ENCODE measurements at places on chromosomes 7 and 10. TPM values are rescaled to one million over a fixed set of nuclear protein-coding genes. Genes with fewer than 3 reads are reported as not detected.

DNA sequence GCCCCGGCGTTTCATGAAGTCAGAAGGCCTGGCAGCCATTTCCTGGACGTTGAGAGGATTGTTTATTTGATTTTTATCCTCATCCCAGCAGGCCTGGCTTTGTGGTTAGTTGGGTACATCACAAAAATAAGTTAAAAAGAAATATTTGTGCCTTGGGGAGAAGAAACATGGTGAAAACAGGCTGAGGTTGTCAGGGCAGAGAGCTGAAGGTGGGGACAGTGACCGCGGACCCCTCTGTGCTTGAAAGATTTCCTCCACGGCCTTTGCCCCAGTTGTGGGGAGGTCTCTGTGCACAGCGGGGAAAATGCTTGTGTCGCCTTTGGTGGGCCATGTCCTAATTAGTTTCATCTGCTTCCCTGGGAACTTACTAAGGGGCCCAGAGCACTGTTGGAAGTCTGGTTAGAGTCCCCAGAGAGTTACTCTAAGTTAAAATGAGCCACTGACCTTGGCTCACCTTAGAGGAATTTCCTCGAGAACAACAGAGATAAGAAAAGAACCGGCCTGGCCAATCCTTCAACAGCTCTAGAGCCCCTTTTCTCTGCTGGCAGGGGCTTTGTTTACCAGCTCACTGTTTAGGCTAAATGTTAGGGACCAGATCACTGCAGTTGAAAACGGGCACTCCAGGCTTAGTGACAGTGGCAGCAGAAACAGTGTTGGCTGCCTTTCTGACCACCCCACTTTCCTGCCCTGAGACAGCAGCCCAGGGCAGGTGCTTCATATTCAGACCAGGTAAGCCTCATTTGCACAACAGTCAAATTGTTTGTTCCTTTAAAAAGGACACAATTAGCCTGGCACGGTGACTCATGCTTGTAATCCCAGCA lies 37.9 kb downstream of the CRCP start:
- DNase-seq: no peak

Gene RNF32
- 0.36 TPM for total RNA-seq

DNA sequence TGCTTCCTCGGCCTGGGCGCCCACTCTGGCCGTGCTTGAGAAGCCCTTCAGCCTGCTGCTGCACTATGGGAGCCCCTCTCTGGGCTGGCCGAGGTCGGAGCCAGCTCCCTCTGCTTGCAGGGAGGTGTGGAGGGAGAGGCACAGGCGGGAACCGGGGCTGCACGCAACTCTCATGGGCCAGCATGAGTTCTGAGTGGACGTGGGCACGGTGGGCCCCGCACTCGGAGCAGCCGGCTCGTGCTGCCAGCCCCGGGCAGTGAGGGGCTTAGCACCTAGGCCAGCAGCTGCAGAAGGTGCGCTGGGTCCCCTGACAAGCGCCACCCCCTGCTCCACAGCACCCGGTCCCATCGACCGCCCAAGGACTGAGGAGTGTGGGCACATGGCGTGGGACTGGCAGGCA lies 9.0 kb upstream of the PDK4 start:
- no peak for DNase-seq

Gene FAM25C
- total RNA-seq: not detected

- DNase-seq: no peak
Measured at GRCh38 chr7:81887098-81888090, 117.5 kb upstream of the HGF start.

DNA sequence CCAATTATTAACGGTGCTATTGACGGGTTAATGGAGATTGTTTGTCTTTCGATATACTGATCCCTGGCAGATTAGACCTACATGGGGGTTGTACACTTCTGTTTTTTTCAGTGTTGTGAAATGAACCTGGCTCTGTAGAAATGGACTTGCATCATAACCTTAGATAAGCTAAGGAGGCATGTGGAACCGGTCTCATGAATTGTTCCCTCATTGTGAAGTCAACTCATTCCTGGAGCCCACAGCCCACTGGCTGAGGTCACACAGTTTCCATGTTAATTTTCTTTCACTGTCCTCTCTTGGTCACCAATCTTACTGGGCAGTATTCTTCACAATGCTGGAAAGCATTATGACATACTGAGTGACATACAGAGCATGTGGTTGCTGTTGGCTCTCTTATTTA lies 202.8 kb downstream of the BMPER start:
- DNase-seq: no peak

Gene ZNF467
- total RNA-seq: 0.12 TPM

DNA sequence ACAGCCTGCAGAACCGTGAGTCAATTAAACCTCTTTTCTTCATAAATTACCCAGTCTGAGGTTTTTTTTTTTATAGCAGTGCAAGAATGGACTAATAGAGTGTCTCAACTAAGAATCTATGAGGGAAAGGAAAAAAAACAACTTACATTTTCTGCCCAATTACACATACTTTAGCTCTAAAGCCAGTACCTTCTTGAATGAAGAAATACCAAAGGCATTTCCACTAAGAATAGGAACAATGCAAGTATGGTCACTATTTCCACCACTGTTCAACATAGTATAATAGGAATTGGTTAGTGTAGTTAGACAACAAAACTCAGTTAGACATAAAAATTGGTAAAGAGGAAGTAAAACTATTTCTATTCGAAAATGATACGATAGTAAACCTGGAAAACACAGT lies 37.6 kb downstream of the MICU1 start:
- DNase-seq: no peak

DNA sequence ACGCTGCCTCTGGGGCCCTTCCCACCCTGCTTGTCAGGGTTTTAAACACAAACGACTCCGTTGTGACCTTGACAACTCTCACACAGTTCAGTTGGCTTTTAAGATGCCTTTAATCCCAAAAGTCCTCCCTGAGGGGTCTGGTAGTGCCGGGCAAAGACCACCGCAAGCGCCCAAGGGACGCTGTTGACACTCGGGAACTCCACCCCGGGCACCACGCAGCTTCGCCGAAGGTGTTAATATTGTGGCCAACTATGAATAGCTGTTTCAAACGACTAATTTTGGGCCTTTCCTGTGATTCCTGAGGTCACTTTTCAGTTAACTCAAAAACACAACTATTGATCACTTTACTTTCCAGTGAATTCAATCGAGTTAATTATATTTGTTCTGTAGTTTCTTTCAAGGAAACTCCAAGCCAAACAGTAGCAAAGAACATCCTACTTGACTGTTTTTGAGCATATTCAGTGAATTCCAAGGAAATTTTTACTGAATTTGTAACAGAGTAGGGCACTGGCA lies 958 bp upstream of the ESYT2 start:
- no peak for DNase-seq

- no peak for DNase-seq
Measured at GRCh38 chr10:49115796-49116508, 630 bp upstream of the VSTM4 start.

DNA sequence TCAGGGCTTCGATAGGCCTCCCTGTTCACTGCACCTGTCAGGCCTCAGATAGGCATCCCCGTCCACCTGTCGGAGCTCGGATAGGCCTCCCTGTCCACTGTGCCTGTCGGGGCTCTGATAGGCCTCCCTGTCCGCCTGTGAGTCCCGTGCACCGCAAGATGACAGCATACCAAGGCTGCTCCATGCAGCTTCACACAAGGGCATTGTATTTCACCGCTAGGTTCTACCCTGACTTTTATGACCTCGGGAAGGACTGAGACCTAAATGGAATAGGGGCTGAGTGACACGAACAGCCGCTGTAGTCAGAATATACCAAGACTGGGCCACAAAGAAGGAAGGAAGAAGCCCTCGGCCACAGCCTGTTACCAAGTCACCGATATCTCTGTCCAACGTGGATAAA lies 271.2 kb downstream of the DIP2C start:
- DNase-seq: no peak

DNA sequence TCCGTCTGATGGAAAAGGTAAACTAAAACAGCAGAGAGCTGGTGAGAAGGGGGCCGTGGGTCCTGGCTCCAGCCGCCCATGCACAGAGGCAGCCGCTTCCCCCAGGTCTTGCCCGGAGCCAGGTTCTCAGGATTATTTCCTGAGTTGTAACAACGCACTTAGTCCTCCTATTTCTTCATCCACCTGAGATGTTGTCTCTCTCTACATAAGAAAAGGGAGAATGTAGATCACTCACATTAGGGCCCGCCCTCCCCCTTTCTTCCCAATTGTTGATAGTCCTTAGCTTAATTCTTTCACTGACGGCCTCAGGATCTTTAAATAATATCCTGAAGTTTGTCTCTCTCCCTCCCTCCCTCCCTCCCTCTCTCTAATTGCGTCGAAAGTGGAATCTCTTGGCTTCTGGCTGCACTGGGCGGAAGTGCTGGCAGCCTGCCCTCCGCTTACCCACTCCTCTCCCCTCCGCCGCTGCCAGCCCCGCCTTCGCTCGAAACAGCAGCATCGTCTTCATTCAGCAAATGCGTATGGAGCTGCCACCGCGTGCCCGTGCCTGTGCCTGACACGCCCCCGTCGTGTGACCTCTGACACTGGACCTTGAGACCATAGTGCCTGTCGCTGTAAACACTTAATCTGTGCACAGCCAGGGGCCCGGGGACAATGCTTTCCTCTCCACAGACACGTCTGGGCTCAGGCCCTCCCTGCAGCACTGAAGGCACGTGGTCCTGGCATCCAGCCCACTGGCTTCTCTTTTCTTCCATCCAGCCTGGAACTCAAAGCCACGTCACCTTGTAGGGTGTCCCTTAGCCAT lies 174.5 kb upstream of the PPP2R2D start:
- no peak for DNase-seq

DNA sequence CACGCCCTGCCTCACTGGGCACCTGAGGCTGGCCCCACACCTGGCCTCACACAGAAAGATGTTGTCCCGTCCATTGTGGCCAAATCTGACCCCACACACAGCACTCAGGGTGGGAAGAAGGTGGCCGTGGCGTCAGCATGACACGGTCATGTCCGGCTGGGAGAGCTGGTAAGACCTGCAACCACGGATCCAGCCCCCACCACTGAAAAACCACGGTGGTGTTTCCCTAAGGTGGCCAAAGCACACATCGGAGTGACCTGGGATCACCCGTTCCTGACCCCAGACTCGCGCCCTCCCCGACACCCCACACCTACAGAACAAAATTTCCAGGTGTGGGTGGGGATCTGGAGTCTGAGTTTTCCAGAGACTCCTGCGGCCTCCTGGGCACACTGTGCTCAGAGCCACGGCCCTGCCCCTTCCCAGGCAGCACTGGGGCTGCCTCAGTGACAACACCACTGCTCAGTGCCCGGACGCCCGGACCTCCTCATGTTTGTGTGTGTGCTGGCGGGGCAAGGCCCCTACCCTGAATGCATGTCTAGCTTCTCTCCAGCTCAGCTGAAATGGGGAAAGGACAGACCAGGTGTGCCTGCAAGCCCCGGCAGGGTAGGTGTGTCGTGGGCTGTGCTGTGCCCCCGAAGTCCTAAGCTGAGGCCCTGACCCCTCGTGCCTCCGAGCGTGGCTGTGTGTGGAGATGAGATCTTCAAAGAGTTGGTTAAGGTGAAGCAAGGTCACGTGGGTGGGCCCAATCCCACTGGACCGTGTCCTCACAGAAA lies 36.1 kb downstream of the STK32C start:
- DNase-seq: no peak

Gene MCU
- 32.7 TPM for total RNA-seq

- no peak for DNase-seq
Measured at GRCh38 chr7:45967591-45968157, 46.6 kb upstream of the IGFBP3 start.

GRCh38 chr7:91193141-91193540 lies 71.1 kb upstream of the FZD1 start:
- no peak for DNase-seq

DNA sequence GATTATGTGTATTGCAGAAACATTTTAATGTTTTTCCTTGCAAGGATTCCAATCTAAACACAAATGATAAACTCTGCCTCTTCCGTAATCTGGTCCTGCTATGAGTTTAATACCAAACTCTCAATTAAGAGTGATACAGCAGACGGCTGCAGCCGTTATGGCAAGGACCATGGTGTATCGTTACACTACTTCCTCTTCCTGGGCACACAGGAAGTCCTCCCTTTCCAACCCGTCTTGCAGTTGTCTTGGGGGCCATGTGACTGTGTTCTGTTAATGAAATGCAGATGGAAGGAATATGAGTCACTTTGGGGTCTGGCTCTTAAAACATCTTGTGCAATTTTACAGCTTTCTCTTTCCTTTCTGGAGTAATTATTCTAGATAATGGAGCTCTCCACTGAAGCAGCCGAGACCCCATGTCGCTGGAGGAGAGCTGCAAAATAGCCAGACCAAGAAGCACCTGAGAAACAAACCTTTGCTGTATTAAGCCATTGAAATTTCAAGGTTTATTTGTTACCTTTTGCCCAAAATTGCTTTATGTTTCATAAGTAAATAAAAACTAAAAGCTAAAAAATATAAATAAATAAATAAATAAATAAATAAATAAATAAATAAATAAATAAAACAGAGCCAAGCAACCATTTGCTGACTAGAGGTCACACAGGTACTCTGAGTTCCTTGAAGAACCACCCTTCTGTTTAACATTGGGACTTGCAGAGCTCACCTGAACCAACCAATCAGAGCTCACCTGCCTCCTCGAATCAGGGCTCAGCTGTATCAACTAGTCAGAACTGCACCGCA lies 74.7 kb downstream of the FRMPD2 start:
- no peak for DNase-seq

GRCh38 chr10:48898426-48898825 lies 41.2 kb downstream of the LRRC18 start:
- DNase-seq: no peak

DNA sequence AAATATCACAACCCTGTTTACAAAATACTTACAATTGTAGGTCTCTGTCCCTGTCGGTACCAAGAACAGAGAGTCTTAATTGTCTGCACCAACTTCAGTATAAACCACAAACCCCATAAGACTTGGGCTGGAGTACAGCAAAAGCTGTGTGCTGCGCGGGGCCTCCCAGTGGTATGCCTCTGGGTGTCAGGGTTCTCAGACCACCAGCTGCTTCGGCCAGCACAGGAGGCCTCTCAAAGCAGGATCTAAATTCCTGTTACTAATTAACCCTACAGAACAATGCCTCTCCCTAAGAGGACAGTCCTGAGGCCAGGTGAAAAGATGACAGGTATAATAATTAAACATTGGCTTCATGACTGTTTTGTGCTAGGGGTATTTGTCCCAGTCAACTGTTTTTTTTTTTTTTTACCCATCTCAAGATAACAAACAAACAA lies 957 bp upstream of the SVIL start:
- no peak for DNase-seq

- no peak for DNase-seq
Measured at GRCh38 chr7:2118630-2119190, 114.0 kb downstream of the MAD1L1 start.

Gene NPY4R
- total RNA-seq: not detected

GRCh38 chr7:65812281-65812680 lies 60.6 kb upstream of the VKORC1L1 start:
- no peak for DNase-seq

GRCh38 chr7:114109304-114109703 lies 190.5 kb upstream of the PPP1R3A start:
- no peak for DNase-seq

Gene TFEC
- total RNA-seq: not detected

- no peak for DNase-seq
Measured at GRCh38 chr7:128919241-128919640, 8.7 kb upstream of the KCP start.

Gene SFRP4
- total RNA-seq: not detected

Gene TMEM270
- total RNA-seq: not detected

Gene METTL27
- 8.4 TPM for total RNA-seq

Data from epithelial cell of proximal tubule (primary cell).